ENCODE measurements at places on chromosomes 6 and 20. TPM values are rescaled to one million over a fixed set of nuclear protein-coding genes. Genes with fewer than 3 reads are reported as not detected.

DNA sequence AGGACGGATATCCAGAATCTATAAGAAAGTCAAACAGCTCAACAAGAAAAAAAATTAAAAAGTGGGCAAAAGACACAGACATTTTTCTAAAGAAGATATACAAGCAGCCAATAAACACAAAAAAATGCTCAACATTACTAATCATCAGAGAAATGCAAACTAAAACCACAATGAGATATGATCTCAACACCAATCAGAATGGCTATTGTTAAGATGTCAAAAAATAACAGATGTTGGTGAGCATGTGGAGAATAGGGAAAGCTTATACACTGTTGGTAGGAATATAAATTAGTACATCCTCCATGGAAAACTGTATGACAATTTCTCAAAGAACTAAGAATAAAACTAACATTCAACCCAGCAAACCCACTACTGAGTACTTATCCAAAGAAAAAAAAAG is 23.3 kb upstream of the OSTM1 start:
- H3K36me3 ChIP-seq, result no peaks in the 10 kb centered on the region
- no peak overlapping the region for H3K27ac ChIP-seq
- no peaks in the 10 kb centered on the region for H3K4me1 ChIP-seq
- H3K27me3 ChIP-seq, result no peaks in the 10 kb centered on the region
- no peak overlapping the region for H3K4me3 ChIP-seq

GRCh38 chr6:83633149-83633548 is 75.8 kb downstream of the SNAP91 start:
- H3K27ac ChIP-seq, result no peak overlapping the region
- H3K4me1 ChIP-seq, result no peaks in the 10 kb centered on the region
- H3K4me3 ChIP-seq, result no peak overlapping the region
- no peaks in the 10 kb centered on the region for H3K36me3 ChIP-seq
- H3K27me3 ChIP-seq, result no peaks in the 10 kb centered on the region

Gene BFSP1
- total RNA-seq, result 2.5 TPM

DNA sequence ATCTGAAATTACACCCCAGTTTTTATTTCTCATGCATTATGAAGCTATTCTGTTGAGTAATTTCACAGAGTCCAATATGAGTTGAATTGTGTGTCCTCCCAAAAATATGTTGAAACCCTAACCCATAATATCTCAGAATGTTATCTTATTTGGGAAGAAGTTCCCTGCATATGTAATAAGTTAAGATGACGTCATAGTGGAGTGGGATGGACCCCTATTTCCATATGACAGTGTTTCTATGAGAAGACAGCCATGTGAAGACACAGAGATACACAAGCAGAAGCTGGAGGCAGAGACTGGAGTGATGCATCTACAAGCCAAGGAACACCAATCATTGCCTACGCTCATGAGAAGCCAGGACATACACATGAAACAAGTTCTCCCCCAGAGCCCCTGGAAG is 81.3 kb downstream of the RFPL4B start:
- H3K27me3 ChIP-seq, result no peaks in the 10 kb centered on the region
- no peak for DNase-seq
- no peaks in the 10 kb centered on the region for H3K36me3 ChIP-seq
- H3K27ac ChIP-seq, result no peak overlapping the region

- H3K4me1 ChIP-seq, result no peaks in the 10 kb centered on the region
- no peak overlapping the region for H3K27ac ChIP-seq
- H3K27me3 ChIP-seq, result no peaks in the 10 kb centered on the region
- peaks cover 46% of the 10 kb centered on the region for H3K36me3 ChIP-seq
- no peak overlapping the region for H3K4me3 ChIP-seq
These were observed 20.5 kb upstream of the GJA10 start for GRCh38 chr6:89873721-89874120.

DNA sequence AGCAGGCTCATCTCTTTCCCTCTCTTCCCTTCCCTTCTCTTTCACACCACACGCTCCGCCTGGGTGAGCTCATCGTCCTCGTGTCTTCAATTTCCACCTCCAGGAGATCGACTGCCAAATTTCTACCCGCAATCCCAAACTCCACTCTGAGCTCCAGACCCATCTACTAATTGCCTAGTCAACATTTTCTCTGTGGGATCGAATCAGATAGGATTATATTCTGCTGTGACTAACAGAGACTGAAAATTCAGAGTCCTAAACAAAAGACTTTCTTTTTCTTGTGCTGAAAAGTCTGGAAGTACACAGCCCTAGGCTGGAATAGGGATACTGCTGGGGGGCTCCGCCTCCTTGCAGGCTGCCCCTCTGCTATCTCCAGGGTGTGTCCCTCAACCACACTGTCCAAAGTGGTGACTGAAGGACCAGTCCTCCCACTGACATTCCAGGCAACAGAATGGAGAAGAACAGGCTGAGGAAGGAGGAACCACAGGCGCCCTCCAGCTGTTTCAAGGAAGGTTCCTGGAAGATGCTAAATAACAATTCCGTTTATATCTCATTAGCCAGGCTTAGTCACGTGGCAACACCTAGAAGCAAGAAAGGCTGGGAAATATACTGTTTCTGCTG is 5.0 kb upstream of the HSPA12B start:
- H3K4me1 ChIP-seq, result no peaks in the 10 kb centered on the region
- peaks cover 9% of the 10 kb centered on the region for H3K27me3 ChIP-seq
- no peak overlapping the region for H3K27ac ChIP-seq

DNA sequence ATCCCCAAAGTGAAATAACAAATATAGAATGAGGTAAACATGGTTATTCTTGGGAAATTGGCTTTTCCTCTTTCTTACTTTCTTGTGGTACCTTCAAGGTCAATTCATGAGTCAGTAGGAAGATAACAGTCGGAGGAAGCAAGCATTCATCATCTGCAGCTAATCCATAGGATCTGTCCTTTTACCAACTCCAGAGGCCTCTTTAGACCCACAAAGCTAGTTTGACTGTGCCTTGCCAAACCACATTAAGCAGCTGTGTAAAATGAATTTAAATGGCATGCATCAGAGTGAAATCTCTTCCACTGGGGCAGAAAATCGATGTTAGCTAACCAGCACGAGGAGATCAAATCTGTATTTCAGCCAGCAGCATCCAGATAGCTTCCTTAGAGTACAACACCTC is 171.3 kb downstream of the TMEM242 start:
- no peak overlapping the region for H3K27ac ChIP-seq
- no peak overlapping the region for H3K4me3 ChIP-seq
- peaks cover 14% of the 10 kb centered on the region for H3K4me1 ChIP-seq
- no peaks in the 10 kb centered on the region for H3K27me3 ChIP-seq
- H3K36me3 ChIP-seq, result peaks cover 20% of the 10 kb centered on the region
- DNase-seq, result no peak

DNA sequence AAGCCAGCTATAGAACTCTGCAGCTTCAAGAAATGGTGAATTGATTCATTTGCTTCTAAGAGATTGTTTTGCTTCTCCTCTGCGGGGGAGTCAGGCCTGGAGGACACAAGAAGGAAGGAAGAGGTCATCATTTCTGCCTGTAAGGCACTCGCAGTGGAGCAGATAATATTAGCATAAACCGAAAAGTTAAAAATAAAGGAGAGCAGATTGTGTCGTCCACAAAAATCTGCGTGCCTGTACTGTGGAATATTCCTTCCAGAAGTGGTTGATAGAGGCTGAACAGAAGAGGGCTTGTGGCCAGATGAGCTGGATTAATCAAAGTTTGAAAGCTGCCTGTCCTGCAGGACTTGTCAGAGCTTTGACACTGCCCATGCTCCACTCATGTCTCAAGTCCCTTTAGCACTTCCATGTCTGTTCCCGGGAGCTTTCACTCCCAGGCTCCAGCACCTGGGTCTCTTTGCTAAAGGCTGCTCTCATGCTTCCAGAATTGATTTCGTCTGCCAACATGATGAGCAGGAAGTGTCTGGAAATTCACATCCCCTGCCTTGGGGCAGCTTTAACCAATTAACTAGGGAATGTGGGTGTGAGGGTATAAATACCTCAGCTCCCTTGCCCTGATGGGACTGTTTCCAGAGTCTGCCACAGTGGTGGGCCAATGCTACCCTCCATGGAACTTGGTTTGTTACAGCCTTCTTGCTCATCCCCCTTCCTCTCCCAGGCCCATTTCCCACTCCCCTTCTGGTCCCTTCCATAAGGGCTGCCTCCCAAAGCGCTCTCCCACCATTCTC is 65.1 kb upstream of the STX16 start:
- H3K27ac ChIP-seq, result no peak overlapping the region
- H3K36me3 ChIP-seq, result no peaks in the 10 kb centered on the region
- no peaks in the 10 kb centered on the region for H3K27me3 ChIP-seq

GRCh38 chr20:2042400-2042799 is 48.5 kb upstream of the PDYN start:
- no peaks in the 10 kb centered on the region for H3K27me3 ChIP-seq
- no peaks in the 10 kb centered on the region for H3K36me3 ChIP-seq
- no peak overlapping the region for H3K4me3 ChIP-seq
- H3K27ac ChIP-seq, result no peak overlapping the region

DNA sequence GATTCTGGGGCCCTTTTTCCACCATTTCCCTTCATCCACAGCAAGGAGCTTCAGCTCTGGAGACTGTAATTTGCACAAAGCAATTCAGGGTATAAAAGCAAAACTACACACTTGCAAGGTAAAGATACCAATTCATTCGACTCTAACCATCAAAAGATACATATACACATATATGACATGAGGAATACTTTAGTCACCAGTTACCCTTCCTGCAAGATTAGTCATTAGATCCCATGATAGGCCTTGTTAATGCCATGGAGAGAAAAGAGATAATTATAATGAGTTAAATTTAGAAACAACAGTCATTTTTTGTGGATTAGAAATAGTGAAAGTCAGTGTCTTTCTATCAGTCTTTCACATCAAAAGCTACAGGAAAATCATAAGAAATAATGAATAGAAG is 204.2 kb downstream of the KCNQ5 start:
- no peak overlapping the region for H3K27ac ChIP-seq
- no peak for DNase-seq
- H3K27me3 ChIP-seq, result no peaks in the 10 kb centered on the region

Gene FAM209A
- total RNA-seq, result not detected

GRCh38 chr6:149007846-149008245 is 261.0 kb downstream of the UST start:
- no peak for DNase-seq
- no peak overlapping the region for H3K4me3 ChIP-seq
- H3K4me1 ChIP-seq, result no peaks in the 10 kb centered on the region
- no peaks in the 10 kb centered on the region for H3K27me3 ChIP-seq
- no peak overlapping the region for H3K27ac ChIP-seq
